ENCODE measurements at places on chromosomes 16 and 17.

DNA sequence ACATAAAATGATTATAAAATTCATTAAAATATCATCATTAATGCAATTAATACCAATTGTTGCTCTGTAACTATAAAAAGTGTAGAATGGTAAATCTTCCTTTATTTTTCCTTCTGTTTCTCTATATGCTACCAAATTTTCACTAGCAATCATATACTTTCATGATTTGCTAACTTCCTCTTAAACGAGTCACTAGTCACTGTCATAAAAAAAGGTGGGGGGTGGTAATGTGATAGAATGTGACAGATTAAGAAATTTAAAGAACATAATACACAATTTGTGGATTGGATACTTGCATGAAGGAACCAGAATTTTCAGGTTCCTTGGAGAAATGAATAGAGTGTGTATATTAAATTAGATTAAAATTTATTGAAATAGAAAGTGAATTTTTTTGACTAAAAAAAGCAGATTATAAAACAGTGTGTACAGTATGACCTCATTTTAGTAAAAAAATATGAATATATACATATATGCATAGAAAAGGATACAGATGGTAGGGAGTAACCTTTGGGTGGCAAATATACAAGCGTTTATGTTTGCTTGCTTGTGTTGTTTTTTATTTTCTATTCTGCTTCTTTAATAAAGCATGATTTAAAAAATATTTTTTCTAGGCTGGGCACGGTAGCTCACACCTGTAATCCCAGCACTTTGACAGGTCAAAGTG lies 56.7 kb upstream of the C17orf78 start:
- no peak for DNase-seq

DNA sequence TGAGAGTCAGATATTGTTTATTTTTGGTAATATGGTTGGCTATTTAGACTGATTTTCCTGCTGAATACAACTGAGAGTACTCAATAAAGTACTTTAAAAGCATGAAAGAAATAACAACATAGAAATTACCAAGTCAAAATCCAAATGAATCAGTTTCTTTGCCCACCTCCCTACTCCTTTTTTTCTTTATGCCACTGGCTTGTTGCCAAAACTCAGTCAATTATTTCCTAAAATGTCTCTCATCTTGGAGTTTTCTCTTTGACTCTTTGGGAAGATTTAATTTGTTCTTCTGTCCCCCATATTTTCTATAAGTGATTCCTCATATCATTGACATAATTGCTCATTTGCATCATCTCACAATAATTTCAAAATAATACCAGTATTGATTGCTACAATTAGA lies 2.6 kb upstream of the OMG start:
- DNase-seq: no peak

DNA sequence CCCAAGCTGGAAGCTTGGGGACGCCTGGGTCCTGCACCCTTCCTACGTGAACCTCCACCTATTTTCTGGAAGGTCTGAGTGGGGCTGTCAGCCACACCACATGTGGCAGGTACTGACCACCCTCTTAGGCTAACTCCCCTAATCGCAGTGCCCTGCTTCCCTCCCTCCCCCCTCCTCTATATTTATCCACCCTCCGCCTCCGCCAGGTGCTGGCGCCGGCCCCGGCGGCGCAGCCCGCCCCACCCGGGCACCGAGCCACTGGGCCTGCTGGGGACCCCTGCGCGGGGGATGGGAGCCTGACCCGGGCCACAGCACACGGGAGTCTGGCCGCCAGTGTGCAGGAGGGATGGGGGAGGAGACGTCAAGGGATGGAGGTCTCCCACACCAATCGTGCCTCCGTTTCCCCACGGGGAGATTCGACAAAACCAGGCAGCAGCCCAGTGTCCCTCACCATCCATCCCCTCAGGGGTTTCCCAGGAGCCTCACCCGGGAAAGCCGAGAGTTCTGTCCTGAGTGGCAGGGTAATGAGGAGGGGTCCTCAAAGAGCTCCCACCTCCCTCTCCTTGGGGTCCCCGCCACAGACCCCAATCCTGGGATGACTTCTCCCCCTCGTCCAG lies 1.3 kb downstream of the PLEKHH3 start:
- no peak for DNase-seq

GRCh38 chr17:32100971-32101631 lies 41.2 kb upstream of the RHOT1 start:
- DNase-seq: no peak

DNA sequence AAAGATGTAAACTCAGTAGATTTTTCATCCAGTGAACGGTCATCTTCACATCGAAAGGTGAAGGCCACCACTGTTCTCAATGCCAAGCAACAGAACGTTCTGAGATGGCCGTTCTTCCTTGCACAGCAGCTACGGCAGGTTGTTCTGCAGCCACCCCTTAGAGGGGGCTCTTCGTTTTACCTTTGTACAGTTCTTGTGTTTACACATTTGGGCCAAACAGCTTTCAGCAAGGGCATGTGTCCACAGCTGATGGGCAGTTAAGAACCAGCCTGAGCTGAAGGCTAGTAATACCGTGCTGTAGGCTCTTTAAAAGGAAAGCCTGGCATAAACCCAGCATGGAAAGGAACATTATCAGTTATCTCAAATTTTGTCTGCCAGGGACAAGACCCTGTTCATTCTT lies 15.9 kb downstream of the PLD6 start:
- DNase-seq: no peak

DNA sequence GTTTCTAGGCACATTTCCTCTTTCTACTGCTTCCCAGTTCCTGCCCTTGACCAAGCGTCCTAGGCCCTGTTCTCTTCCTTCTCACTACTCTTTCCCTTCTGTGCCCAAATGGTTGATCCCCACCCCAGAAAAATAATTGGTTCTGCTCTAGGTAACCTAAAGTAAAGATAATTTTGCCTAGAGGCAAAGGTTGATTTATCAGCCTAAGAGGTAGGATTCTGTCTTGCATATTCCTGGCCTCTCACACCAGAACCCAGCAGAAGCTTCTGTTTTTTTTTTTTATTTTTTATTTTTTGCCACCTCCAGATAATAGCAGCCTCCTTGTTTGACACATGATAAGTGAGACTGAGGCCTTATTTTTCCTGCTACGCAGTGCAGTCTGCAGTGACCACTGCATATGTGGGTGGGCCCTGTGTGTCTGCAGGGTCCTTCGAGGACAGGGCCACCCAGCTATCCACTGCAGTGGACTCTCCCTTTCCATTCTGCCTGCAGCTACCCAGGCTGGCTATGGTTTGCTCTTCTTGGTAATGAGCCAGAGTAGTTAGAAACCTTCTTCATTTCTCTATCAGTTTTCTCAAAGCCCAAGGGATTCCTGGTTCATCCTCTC lies 701 bp downstream of the PIPOX start:
- no peak for DNase-seq

- no peak for DNase-seq
Measured at GRCh38 chr17:66841744-66842143, 6.8 kb downstream of the CACNG5 start.

GRCh38 chr17:66496306-66496705 lies 193.9 kb downstream of the PRKCA start:
- DNase-seq: no peak

DNA sequence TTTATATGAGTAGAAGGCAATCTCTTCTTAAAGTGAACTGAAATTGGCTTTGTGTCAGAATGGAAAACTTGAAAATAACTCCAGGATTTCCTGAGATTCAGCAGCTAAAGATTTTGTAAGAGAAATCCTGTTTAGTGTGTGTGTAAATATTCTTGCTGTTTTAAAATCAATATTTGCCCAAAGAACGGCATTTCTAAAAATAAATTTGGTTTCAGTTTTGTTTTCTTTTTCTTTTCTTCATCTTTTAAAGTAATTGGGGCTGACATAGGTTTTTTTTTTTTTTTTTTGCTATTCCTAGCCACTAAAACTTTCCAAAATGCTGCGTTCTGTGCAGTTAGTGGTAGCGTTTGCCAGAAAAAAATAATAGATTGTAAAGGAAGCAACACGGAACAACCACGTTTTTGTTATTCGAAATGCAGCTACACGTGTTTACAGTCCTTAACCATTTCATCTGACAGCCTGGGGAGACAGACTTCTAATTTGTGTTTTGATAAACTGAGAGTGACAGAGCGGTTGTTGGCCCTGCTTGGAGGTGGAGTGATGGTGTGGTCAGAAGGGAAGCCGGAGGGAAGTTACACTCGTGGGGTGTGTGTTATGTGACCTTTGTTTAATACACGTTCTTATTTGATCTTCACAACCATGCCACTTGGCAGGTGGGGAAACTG lies 21.6 kb upstream of the SMPD3 start:
- DNase-seq: no peak

DNA sequence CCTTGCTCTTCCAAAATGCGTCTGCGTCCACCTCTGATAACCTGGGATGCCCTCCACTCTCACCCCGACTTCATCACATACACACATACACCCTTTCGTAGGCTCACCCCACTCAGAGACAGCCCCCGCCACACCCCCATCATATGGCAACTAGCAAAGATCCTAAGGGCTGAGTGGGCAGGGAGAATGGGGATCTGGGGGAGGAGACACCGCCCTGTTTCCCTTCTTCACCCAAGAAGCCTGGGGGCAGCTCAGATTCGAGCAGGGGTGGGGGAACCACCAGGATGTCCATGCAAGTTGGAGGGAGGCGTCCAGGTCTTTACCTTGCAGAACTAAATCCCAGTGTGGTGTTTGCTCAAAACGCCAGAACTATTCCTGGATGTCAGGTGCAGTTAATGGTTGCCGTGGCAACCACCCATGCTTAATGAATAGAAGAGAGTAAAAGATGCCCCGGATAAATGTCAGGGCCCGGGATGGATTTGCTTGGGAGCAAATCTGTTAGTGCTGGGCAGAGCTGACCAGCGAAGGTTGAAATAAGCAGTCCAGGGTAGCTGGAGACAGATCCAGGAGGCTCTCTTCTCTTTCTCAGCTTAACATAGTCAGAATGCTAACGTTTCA lies 72.8 kb downstream of the CACNG3 start:
- DNase-seq: no peak

DNA sequence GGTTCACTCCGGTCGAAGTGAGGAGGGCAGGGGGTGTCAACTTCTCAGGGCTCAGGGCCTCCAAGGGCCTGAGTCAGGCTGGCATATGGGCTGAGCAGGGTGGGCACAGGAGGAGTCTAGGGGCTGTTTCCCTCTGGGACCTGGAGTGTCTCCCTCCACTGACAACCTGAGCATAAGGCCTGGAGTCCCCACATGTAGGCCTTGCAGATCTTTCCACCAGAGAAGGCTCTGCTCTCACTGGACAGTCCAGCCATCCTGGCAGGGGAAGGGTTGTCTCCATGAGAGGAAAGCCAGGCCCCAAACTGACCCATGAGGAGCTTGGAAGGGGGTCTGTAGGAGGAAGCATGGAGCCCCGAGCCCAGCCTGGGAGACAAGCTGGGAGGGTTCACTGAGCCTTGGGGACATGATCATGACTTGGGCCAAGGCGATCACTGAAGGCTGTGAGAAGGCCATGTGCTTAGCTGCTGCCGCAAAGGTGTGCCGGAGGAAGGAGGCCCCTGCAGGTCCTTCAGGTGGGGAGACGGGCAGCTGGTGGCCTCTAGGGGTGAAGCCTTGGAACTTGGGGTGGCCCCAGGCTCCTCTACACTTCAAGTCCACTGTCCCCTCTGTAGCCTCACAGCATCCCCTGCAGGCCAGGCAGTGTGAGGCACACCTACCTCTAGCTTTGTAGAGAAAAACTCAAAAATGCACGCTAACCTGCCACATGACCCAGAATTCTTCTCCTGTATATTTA lies 9.9 kb downstream of the CMTM2 start:
- DNase-seq: peak; percentile 40

DNA sequence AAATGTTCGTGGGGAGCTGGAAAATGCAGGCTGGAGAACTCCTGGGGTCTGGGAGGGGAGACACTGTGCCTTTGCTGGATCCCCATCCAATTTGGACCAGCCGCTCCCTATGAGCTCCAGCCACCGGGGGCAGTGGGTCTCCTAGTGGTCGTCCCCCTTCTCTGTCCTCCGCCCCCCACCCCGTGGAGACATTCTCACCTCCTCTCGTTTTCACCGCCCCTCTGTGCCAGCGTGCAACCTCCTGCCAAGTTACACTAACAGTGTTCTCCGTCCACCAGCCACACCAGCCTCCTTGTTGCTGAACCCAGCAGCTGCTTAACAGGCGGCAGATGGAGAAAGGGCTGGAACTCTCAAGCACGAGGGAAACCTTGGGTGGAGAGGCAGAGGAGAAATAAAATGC lies 67.4 kb upstream of the SOX9 start:
- no peak for DNase-seq

- DNase-seq: no peak
Measured at GRCh38 chr17:32021615-32021955, 14.4 kb downstream of the LRRC37B start.

DNA sequence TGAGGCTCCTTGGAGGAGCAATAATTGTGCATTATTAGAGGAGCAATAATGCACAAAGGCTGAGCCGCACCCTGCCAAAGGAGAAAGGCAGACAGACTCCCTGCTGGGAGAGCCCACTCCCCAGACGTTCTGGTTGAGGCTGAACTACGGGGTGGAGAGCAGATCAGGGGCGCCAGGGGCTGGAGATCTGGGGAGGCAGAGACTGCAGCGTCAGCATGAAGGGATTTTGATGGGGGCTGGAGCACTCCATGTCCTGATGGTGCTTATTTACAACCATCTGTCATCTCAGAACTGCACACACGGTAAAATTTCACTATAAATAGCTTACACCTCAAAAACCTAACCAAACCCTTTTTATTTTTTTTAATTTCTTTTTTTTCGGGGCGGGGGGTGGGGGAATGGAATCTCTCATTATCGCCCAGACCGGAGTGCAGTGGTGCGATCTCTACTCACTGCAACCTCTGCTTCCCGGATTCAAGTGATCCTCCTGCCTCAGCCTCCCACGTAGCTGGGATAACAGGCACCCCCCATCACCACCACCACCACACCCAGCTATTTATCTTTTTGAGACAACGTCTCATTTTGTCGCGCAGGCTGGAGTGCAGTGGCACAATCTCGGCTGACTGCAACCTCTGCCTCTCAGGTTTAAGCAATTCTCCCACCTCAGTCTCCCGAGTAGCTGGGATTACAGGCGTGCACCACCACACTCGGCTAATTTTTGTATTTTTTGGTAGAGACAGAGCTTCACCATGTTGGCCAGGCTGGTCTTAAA lies 4.3 kb upstream of the C16orf95 start:
- no peak for DNase-seq

DNA sequence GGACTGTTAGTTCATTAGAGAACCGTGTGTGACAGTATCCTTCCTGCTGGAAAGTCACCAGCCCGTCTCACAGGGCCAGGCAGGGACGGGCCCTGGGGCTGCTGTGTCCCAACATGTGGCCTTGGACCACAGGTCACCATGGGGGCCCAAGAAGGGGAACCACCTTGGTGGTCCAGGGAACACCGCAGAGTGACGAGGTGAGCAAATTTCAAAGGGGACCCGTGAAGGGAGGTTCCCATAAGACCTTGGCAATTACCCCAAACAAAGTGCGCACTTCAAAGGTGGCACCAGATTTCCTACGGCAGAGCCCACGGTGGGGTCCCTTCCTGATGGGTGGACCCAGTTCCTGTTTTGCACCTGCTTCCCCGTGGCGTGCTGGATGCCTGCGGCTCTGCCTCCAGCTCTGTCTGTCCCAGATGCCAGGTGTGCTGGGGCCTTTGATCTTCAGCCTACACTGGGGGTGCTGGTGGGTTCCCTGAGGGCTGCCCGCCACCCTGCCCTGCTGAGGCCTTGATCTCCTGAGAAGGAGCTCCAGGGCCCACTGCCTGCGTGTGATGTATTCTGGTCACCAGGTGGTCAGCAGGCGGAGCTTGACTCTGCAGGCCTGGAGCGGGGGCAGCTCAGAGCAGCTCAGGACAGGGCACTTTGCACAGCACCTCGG lies 27.0 kb downstream of the SLC7A5 start:
- no peak for DNase-seq
